ENCODE measurements at places on chromosomes 7 and 10.
A peak's percentile ranks its signal among the peaks of the same experiment; 100 is the strongest.

GRCh38 chr10:58152673-58153263 is 114.9 kb downstream of the IPMK start:
- peak; percentile 16 for DNase-seq

- no peak for DNase-seq
Observed at GRCh38 chr7:27088002-27088922, 7.5 kb downstream of the HOXA1 start.

DNA sequence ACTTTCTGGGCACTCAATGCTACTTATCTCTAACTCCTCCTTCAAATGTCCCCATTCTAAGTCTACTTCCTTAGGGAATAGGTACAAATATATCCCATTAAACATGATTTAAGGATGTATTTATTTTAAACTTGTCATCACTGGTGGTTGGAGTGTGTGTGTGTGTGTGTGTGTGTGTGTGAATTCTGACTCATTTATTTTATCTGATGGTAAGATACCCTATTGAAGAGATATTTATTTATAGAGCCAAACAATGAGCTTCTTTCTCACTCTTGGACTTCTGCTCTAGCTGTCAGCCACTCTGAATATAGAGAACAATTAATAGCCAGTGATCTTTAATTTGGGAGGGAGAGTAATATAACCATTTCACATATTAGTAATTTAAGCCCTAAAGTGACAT is 17.8 kb upstream of the MAGI2 start:
- DNase-seq = no peak

- DNase-seq = no peak
Observed at GRCh38 chr7:97971120-97971989, 18.6 kb downstream of the OCM2 start.

DNA sequence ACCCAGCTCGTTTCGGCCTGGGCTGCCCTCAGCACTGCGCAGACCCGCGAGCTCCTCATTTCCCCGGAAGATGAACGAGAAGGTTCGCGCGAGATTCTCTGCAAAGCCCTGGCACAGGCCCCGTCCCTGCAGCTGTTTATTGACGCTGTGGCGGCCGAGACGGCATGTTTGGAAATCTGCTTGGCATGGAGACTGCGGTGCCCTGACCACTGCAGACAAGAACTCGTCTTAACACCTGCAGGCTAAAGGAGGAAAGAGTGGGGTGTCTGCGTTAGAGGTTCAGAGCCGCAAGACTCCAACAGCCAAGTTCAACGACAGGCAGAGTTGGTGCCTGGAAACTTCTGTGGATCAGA is 125.6 kb downstream of the DNAJB6 start:
- DNase-seq = no peak

DNA sequence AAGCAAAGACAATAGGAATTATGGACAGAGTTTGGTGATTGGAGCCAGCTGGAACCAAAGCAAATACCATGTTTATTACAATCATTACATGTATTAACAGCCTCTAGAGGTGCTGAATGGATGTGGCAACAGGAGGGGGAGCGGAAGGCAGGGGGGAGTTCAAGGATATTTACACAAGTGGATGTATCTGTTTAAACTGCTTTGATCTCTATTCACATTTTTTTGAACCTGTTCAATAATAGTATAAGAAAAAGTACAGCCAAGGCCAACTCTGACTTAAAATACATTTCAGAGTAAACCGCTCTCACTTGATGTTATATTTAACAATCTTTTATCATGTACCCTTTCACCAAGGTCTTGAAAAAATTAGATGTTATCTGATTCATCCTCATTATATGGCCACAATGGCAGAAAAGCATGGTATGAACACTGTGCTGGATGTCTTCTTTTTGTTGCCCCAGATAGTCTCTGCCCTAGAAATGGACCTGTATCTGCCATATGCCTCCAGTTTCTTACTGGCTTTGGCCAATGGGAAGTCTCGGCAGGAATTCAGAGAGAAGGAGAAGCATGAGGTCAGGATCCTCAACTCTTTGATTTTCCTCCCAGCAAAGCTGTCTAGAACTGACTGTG is 88.2 kb upstream of the FAM133B start:
- DNase-seq = peak; percentile 58

DNA sequence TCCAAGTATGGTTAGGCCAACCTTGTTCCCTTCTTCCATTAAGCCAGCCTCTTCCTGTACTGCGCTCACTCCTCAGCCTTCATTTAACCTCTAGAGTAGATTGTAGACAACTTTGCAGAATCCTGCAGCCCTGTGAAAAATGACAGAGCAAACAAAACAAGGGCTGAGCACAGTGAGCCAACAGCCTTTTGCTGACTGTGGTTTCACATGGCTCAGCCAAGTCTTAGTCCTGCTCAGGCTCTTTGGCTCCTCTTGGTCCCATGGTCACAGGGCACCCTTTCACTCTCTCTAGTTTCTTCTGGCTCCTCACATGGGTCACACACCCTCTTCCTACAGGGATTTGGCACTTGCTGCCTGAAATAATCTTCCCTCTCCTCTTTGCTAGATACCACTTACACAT is 900.3 kb downstream of the CCSER2 start:
- no peak for DNase-seq

GRCh38 chr7:143434660-143435059 is 8.6 kb upstream of the TAS2R60 start:
- no peak for DNase-seq

GRCh38 chr10:17768496-17768895 is 16.5 kb downstream of the TMEM236 start:
- DNase-seq = no peak

- DNase-seq = peak; percentile 67
Observed at GRCh38 chr10:75210282-75211006, at the start of gene VDAC2. Gene VDAC2, plus strand, starts transcription at chr10:75210796. Its CDS starts 363 bp downstream, at chr10:75211159.

DNA sequence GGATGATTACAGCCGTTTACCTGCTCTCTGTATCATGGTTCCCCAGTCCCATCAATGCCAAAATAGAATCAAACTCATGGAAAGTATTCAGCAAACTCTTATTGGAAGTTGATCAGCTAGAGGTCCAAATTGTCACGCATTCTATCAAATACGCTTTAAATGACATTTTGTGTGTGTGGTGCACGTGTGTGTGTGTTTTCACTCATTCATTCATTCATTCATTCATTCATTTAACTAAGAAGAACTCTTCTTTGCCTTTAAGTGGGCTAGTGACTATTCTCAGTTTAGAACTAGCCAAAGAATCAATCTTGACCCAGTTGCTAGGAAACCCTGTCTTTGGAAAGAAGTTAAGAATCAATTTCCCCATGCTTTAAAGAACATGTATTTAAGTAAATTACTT is 102.8 kb downstream of the RTKN2 start:
- DNase-seq = no peak

GRCh38 chr7:142974626-142975025 is 12.5 kb upstream of the KEL start:
- DNase-seq = no peak

- DNase-seq = no peak
Observed at GRCh38 chr10:104641187-104641936, at the start of gene SORCS3. Gene SORCS3, plus strand, starts transcription at chr10:104641290.

DNA sequence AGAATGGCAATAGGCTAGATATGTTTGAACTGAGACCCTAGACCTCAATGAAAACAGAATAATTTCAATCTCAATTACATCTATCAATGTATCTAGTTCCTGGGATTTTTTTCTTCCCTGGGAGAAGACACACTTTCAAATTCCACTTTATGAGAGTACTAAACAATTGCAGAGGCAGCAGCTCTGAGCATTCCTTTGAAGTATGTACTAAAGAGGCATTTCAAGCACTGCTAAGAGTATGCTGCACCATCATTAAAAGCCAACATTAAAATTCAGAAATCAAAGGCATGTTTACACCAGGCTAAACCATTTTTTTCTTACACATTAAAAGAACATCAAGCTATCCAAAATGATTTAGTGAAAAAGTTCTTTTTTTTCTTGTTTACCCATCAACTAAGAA is 297.9 kb upstream of the CACNA2D1 start:
- DNase-seq = no peak

Measured in NCI-H748 treated with DMSO at 0.1 percent for 48 hours (cell line).